CD4-positive, alpha-beta T cell (primary cell): ENCODE measurements at places on chromosomes 13 and 19. TPM values are rescaled to one million over a fixed set of nuclear protein-coding genes. Genes with fewer than 3 reads are reported as not detected.

Gene ZIC5
- not detected for total RNA-seq

Gene ZNF584
- 1.8 TPM for total RNA-seq

Gene SIGLEC12
- not detected for total RNA-seq

Gene MAP4K1
- total RNA-seq: 173 TPM

Gene CYP4F8
- not detected for total RNA-seq

Gene AXL
- 0.42 TPM for total RNA-seq

Gene KLK2
- not detected for total RNA-seq

Gene ZNF610
- total RNA-seq: 0.52 TPM

Gene UBE2L5
- total RNA-seq: 0.11 TPM

Gene SHISA2
- total RNA-seq: 0.92 TPM

Gene PSG3
- total RNA-seq: not detected

Gene JAK3
- 120 TPM for total RNA-seq

Gene SIGLEC8
- not detected for total RNA-seq

DNA sequence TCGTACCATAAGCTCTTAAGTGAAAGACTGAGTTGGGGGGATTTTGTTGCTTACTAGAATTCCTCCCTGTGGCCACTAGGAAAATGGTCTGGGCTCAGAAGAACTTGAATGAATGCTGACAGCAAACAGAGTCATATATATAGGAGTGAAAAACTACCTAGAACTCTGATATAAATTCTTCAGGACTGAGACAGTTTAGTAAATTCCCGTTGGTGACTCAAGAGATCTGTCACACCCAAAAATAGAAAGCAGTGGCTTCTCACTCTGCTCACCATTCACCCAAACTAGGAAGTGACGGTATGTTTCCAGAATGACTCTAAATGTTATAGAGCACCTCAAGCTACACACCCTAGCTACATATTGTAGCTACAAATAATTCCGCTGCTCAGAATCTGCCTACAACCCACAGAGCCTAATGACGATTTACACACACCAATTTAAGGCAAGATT is 116.2 kb downstream of the TBC1D4 start:
- DNase-seq: no peak

GRCh38 chr19:50753879-50754278 is 16.4 kb upstream of the GPR32 start:
- DNase-seq: no peak

- peak; percentile 25 for DNase-seq
These were observed 871 bp upstream of the ZNF583 start for GRCh38 chr19:56403261-56403660.

- peak; percentile 78 for DNase-seq
These were observed 52.0 kb downstream of the NWD1 start for GRCh38 chr19:16771618-16772017.

DNA sequence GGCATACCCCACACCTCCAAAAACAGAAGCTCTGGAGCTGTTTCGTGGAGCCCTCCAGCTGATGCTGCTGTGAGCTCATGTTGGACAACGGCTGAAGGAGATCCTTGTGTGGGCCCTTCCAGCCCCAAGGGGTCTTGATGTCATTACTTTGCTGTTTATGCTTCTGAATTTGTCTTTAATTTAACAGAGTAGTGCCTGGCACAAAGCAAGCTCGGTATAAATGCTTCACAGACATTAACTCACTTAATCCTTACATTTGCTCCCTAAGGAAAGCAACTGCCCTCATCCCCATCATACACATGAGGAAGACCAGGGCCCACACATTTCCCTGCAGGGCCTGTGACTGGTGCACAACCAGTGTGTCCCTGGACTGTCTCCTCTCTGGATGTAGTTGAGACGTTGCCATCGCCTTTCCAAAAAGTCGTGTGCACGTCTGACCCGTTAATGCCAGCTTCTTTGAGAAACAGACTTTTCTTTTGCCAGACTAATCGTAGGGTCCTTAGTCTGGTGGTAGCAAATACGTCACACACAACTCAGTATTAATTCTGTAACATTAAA is 7.6 kb downstream of the COL4A1 start:
- no peak for DNase-seq

GRCh38 chr19:9796113-9796773 is 22.6 kb downstream of the FBXL12 start:
- peak; percentile 93 for DNase-seq

DNA sequence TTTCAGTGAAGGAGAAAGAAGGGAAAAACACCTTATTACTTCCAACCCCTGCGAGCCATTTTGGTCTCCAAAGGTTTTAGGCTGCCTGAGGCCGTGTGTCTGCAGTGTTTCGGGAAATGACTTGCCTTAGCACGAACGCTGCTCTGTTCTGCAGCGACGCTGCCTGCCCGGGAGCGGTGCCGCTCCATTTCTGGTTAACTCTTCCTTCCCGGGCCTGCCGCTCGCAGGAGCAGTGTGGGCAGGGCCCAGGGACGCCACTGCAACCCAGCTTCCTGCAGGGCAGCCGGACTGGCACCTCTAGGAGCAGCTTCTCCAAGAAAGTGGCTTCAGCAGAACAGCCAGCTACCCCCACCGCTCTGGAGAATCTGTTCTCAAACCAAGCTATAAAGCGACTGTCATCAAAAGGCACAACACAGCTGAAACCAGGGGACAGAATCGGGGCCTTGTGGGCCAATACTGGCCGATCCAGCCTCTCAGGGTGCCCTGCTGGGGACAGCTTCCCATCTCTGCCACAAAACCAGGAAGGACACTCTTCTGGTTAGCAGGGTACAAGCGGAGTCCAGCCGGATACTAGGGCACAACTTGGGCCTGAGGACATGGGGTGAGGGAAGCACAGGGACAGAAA is 72.2 kb downstream of the KCTD15 start:
- no peak for DNase-seq

- DNase-seq: no peak
These were observed at the start of gene C19orf67 for GRCh38 chr19:14085309-14085995. Gene C19orf67, minus strand, starts transcription at chr19:14085783. Its CDS starts 156 bp downstream, at chr19:14085627.

DNA sequence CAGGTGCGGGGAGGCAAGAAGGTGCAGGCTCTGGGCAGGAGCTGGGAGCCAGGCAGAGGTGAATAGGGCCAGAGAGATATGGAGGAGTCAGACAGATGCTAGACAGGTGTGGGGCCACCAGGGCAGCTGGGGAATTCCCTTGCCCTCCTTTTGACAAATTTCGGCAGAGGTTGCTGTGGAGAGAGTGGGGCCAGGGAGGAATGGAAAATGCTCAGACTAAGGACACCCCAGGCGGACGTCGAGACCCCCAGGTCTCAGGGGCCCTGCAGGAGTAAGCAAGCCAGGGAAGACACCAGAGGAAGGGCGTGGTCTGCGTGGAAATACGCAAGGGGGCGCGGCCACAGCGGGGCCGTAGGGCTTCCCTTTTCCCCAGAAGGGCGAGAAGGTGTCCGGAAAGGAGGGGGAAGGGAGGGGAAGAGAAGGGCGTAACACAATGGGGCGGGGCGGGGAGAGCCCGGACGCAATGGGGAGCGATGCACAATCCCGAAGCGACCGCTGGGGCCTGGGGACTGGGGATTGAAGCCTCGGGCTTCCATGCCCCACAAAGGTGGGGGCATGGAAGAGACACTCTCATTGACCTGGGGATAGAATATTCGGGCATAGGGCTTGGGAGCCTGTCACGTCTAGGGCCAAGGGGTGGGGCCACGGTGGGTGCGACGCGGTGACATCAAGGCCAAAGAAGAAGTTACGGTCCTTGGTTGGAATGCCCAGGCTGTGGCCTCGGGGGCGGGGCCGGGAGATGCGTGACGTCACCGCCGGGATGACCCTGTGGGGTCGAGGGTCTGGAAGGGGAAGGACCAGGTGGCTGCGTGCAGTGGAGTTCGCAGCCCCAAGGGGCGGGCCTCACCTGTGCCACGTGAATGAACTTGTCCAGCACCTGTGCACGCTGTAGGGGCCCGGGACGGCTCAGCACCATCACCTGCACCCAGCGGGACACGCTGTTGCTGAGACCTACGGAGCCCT is 8.2 kb downstream of the RASGRP4 start:
- peak; percentile 48 for DNase-seq

DNA sequence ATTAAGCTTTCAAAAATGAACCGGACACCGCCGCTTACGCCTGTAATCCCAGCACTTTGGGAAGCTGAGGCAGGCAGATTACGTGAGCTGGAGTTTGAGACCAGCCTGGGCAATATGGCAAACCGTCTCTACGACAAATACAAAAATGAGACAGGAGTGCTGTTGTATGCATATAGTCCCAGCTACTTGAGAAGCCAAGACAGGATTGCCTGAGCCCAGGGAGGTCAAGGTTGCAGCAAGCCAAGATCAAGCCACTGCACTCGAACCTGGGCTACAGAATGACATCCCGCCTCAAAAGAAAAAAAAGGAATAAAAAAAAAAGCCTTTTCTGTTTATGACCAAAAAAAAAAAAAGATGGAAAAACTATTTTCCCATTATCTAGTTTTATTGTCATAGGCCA is 96.4 kb downstream of the RBM26 start:
- DNase-seq: no peak

DNA sequence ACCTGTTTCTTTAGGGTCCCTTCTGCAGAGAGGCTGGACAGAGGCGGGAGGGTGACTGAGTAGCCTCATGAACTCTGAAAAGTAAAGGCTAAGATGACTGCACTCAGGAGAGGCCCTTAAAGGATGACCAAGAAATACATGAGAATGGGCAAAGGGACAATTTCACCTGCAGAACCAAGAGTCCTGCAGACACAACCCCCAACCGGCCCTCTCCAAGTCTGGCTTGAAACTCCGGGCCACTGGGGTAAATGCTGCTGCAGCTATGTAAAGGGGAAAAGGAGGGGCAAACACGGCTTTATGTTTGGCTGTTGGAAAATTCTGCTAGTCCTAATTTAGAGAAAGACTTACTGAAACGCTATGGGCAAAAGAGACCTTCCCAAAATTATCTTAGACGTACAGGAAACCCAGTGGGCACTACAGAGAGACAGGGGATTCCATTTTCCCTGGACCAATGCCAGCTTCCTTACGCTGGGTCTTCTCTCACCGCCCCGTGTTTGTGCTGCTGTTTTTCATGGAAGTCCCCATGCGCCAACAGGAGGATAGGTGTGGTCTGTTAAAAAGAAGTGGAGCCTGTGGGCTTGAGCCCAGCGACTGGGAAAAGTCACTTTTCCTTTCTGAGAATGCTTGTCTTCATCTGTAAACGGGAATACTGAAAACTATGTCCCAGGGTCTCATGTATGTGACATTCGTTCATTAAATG is 10.6 kb downstream of the COL4A2 start:
- DNase-seq: no peak

GRCh38 chr19:16327501-16327900 is 2.9 kb downstream of the KLF2 start:
- peak; percentile 46 for DNase-seq

DNA sequence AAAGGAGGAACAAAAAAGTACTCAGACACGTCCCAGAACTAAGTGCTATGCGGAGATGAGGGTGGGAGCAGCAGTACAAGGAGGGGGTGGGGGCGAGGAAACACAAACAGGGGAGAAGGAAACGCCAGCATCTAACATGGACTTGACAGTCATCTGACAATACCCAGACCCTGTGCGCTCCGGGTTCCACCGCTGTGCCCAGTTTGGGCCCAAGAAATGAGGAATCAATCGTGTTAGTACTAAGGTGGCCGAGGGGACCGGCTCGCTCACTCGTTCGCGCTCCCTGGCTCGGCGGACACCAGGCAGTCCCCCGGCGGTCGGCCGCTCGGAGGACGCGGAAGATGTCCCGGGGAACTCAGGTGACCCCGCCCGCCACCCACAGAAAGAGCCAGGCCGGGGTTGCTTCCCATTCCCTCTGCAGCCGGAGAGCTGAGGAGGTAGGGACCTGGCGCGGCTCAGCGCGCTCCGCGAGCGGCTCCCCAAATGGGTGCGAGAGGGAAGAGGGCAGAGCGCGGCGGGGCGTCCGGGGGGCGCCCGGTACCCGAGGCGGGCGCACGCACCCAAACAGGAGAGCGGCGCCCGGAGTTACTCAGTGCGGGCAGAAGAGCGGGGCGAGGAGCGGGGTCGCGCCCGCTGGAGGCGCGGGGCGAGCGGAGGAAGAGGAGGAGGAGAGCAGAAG is 616 bp downstream of the TSHZ3 start:
- DNase-seq: no peak

DNA sequence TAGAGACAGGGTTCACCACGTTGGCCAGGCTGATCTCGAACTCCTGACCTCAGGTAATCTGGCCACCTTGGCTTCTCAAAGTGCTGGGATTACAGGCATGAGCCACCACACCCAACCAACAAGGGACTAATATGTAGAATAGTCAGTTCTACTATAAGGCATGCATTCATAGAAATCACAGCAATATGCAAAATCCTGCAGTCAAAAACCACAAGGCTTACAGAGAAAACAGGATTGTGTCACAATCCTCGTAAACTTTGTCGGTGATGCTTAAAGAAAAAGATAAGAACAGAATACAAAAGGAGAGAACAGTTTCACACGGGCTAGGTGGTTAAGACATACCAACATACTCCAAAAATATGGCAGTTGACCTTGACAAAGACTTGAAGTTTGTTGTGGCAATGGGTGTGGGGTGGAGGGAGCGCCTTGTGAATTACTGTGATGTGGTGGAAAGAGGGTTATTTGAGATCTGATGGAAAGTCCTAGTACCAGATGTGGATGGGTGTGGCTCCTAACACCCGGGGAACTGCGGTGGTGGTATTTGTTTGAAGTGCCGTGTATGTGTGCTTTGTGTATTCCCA is 12.4 kb downstream of the NOSIP start:
- peak; percentile 88 for DNase-seq

GRCh38 chr13:44026194-44026593 is 146.5 kb downstream of the LACC1 start:
- DNase-seq: no peak

DNA sequence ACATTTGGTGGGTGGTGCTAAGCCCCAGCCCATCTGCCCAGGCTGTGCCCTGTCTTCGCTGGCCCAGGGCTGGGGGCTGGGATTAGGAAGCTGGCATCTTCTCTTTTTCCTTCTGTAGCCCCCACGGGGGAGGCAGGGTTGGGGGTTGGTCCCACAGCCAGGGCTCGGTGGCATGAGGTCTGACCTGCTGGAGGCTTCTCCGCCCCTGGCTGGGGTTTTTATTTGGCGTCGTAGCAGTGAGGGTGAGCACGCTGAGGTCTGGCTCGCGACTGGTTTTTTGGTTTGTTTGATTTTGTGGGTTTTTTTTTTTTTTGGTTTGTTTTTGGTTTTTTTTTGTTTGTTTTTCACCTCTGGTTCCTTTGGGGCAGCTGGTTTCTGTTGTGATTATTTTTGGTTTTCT is 14.7 kb downstream of the ZNF574 start:
- no peak for DNase-seq

- no peak for DNase-seq
These were observed 72.1 kb downstream of the ZNF536 start for GRCh38 chr19:30444253-30444671.

DNA sequence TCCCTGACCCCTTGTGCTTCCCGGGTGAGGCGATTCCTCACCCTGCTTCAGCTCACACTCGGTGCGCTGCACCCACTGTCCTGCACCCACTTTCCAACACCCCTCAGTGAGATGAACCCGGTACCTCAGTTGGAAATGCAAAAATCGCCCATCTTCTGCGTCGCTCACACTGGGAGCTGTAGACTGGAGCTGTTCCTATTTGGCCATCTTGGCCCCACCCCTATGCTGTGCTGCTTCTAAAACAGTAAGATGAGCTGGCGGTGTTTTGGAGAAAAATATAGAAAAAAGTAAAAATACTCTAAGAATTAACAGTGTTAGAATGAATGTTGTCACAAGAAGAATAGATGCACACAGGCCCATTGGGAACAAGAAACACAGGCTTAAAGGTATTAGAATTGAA is 92.5 kb downstream of the ITGBL1 start:
- no peak for DNase-seq

GRCh38 chr13:49567491-49567890 is 17.9 kb downstream of the RCBTB1 start:
- no peak for DNase-seq

GRCh38 chr13:19050901-19051300 is 130.7 kb downstream of the TUBA3C start:
- DNase-seq: no peak

GRCh38 chr19:6866741-6867151 is 20.6 kb upstream of the ADGRE1 start:
- no peak for DNase-seq
